ENCODE measurements at places on chromosomes 6 and 20. TPM values are rescaled to one million over a fixed set of nuclear protein-coding genes. Genes with fewer than 3 reads are reported as not detected.

- no peak for DNase-seq
Observed at GRCh38 chr6:70474751-70475150, 61.4 kb downstream of the FAM135A start.

DNA sequence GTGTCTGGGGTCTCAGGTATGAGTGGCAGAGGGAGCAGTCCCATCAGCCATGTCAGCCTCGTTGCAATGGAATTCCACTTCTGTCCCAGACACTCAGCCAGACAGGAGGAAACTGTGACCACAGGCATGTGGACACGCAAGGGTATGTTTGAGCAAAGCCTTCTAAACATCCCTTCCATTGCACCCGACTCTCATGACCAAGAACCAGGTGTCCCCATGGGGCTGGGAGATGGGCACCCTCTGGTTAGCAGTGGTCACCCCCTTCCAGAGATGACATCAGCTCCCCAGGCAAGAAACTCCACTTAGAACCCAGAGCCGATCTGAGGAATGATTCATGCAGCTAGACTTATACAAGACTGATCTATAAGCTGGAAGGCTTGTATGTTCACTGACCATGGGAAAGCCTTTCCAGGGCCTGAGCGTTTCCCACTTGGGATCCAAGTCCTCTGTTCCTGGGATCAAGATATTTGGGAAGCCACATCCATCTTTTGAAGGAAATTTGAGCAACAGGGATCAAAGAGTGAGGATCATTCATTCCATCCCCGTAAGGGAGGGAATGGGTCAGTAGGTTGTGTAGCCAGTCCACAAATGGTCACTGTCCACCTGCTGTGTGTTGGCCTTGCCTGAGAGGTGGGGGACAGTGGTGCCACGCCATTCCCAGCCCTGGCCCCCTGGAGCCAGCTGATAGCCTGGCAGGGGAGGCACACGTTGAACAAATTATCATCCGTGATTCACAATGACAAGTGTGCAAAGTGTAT is 3.9 kb upstream of the MRGBP start:
- DNase-seq = no peak

Gene TSPYL4
- total RNA-seq = 5.7 TPM

GRCh38 chr6:113313841-113314240 is 543.3 kb upstream of the MARCKS start:
- no peak for DNase-seq

DNA sequence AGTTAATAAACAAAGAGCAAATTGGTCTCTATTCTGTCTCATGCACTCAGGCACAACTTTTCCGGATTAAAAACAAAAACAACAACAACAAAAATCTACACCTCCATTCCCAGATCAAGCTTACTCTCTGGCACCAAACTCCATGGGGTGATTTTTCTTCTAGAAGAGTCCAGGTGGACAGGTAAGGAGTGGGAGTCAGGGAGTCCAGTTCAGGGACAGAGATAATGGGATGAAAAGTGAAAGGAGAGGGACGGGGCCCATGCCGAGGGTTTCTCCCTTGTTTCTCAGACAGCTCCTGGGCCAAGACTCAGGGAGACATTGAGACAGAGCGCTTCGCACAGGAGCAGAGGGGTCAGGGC is 437 bp upstream of the HLA-A start:
- DNase-seq = no peak

Gene TRIM10
- total RNA-seq = 6.3 TPM

GRCh38 chr6:53279293-53279692 is 69.5 kb downstream of the ELOVL5 start:
- no peak for DNase-seq

Gene MAP3K5
- 17.5 TPM for total RNA-seq

Gene MCHR2
- total RNA-seq = not detected

- DNase-seq = no peak
Observed at GRCh38 chr6:1601158-1602048, 8.3 kb upstream of the FOXC1 start.

DNA sequence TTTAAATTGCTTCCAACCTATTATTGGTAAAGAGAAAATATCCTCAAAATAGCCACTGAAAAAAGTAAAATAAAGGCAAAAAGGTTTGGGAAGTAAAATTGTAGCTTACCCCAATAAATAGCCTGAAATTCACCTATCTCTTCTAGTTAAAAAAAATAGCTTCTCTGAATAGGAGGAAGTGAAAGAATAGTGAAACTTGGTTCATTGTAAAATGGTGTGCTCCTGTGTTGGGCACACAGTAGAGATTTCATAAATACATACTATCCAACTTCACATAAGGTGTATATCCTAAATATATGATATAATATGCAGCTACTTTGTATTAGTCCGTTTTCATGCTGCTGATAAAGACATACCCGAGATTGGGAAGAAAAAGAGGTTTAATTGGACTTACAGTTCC is 45.3 kb downstream of the CDK19 start:
- DNase-seq = no peak

DNA sequence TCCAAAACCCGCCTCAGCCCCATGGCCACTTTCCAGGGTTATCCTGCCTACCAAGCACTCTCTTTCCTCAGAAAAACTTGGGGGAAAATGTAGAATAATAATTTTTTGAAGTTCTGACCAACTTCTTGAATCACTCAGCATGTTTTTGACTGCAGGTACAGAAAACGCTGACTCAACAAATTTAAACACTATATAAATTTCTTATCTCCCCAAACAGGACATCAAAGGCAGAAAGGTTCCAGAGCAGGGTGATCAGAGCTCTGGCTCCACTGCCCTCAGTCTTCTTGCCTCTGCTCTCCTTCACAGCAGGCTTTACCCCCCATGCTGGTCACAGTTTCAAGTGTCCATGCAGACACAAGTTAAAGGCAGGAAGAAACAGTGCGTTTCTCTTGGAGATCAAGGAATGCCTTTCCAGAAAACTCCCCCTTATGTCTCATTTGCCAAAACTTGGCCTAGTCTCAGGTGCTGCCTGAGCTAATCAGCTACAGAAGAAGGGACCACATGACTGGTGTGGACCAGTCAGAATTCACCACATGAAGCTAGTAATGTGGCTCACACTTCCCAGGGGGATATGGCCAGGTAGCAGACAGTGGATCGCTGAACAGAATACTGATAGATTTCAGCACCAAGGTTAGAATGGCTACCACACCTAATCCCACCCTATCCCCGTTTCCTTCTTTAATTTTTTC is 24.4 kb upstream of the SLC17A3 start:
- no peak for DNase-seq

DNA sequence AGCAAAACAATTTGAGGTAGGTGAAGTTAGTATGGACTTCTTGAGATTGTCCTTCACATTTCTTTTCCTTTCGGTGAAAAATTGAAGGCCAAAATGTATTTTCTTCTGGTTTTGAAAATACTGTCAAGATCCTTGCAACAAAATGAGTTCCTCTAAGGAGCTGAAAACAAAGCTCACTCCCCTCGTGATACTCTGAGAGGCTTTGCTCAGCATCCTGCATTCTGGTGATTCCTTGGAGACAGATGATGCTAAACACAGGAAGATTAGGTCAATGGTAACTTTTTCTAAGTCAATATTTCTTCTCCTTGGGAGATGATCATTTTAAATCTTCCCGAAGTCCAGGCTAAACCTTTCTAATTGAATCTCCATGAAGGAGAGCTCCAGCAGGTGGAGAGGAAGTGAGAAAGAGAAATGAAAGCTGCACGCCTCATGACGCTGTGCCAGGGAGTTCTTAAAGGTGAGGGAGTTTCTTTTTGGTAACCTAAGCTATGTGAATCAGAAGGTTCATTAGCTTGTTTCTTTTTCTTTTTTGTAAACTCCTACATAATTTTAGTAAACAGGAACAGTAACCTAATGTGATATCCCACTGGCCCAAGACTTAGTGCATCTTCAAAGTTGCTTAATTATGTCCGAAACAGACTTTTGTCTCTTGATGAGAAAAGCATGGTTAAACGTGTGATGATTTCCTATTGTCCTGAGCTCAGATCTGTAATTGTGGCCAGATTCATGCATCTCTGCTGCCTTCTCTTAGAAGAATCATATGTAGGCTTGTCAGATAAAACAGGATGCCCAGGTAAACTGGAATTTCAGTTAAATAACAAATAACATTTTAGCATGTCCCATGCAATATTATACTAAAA is 15.0 kb downstream of the ESR1 start:
- no peak for DNase-seq

DNA sequence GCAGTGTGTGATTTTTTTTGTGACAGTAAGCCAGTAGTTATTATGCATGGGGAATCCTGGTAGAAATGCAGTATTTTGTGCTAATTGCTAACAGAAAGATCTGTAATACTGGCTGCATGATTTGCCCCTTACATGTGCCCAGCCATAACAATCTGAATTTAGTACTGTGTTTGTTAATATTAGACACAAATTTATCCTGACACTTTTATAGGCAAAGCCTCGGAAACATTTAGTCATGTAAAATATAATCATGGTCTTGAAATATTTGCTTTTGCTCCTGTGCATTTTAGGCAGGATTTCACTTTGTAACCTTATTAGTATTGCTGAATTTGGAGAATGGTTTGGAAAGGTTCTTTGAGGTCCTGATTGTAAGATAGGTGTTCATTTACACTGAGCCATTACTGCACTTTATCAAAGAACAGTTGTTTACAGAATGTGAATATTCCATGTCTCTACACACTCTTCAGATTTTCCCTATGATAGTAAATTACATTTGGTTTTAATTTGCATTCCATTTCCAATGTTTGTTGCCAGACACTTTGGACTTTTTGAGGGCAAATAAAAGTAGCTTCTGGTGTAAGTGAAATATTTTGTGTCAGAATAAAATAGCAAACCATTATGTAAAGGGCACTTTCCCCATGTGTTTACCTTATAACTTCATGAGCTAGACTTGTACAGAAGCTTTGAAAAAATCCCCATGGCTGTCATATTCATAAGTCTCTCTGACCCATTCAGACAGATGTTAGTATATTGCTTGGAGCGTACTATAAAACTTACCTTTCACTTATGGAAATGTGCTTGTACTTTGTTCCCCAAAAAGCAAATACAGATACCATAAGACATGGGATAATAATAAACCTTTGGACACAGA is 349.9 kb downstream of the ARHGAP18 start:
- DNase-seq = no peak

Gene CST2
- not detected for total RNA-seq

DNA sequence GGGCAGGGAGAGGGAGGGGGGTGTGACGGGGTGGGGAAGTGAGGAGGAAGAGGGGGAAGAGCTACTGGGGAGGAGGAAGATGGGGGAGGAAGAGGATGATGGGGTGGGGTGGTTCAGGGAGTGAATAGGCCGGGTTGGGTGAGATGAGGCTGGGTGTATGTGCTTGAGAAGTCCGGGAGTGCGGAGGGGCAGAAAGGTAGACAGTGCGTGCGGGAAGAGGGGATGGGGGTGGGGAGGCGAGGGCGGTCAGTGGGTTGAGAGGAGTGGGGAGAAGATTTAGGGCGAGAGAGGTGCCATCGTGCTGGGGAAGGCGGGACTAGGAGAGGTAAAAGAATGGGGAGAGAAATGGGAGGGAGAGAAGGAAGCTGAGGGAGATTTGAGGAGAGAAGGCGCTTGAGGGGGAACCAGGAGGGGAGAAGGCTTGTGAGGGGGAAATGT is 30.9 kb upstream of the NOTCH4 start:
- no peak for DNase-seq

DNA sequence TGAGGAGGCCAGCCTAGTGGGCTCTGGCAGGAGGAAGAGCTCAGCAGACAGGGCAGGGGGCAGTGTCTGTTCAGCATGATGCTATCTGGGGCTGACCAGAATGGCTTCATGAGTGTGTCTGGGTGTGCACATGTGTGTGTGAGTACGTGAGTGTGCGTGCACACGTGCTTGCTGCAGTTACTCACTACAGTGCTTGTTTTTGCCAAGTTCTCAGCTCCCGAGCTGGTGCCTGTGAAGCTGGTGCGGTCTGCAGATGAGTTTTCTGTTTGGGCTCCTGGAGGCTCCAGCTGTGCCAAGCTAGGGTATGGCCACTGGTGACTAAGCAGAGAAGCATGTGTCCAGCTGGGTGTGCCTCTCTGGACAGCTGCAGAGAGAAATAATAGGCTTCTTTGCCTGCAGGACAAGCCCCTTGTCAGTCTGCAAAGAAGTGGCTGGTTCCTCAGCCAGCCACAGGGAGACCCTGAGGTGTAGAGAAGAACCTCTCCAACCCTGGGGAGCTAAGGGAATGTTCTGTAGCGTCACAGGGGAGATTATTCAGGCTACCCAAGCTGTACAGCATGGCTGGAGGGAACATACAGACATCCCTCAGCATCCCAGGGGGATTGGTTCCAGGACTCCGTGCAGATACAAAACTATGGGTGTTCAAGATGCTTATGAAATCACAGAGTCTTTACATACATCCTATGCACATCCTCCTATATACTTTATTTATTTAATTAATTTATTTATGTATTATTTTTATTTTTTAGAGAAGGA is 40.2 kb upstream of the FAM50B start:
- no peak for DNase-seq

GRCh38 chr20:9129756-9130155 is 60.9 kb downstream of the PLCB4 start:
- DNase-seq = no peak

DNA sequence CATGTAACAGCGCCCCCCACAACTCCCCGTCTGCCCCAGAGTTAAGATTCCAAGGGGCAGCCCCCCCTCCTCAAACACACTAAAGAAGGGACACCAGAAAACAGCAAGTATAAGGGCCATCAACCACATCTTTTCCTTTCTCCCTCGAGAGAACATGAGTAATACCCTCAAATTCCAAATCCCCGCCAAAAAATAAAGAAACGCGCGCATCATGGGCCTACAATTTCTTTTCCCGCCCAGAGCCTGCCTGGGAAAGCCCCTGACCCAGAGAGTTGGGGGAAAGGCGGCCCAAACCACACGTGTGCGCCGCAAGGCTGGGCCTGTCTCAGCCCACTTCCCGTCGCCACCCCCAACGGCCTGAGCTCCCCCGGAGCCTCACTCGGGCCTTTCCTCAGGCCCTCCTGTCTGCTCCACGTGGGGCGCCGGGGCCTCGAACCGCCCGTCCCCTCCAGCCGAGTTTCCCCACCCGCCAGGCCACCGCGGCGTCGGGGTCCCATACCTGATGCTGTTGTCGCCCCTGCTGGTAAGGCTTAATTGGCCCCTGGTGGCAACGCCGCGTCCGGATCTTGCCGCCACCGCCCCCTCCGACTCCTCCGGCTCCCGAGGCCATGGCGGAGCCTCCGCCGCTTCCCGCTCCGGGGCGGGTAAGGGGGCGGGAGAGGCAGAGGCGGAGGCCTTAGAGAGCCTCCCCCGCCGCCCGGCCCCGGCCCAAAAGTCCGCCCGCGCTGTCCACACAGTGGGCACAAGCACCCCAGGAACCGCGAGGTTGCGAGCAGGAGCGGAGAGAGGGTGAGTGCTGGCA is 746 bp downstream of the NUP153 start:
- peak; percentile 76 for DNase-seq

GRCh38 chr6:152893187-152893586 is 89.7 kb downstream of the FBXO5 start:
- DNase-seq = no peak

Gene FKBP5
- 40.3 TPM for total RNA-seq

- no peak for DNase-seq
Observed at GRCh38 chr20:24776755-24777271, 172.3 kb upstream of the CST7 start.
